CD4-positive, alpha-beta T cell treated with Interleukin-21 for 1 hour (primary cell): ENCODE measurements at places on chromosomes 1 and 21.

DNA sequence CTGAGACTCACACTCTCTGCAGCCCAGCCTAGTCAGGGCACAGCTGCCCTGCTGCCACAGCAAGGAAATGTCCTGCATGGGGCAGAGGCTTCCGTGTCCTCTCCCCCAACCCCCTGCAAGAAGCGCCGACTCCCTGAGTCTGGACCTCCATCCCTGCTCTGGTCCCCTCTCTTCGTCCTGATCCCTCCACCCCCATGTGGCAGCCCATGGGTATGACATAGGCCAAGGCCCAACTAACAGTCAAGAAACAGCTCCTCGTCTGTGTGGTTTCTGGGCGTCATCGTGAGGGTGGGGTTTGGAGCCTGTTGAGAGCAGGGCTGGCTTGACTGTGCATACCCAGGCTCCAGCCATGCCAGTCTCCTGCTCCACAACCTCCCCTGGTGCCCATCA, 19.5 kb downstream of the FAAH start:
- peak; percentile 53 for DNase-seq

DNA sequence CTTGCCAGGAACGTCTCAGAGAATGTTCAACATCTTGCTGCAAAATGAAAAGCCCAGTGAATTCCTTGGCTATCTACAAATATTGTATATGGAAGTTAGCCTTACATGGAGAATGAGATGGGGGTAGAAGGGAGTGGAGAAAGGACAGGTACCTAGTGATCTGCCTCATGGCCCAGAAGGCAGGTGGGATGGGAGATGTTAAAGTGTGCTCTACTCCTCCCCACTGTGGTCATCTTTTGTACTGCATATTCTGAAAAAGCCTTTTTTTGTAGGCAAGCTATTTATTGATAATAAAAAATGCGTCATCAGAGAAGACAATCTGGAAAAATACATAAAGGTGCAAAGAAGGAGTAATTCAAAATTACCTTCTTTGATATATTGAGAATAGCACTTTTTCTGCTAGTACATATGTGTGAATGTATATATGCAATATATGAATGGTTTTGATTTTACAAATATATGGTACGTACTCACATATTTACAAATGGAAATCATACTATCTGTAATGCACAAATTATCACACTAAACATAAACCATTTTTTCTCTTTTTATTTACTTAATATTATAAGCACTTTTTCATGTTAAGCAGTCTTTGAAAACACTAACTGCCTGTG, 19.1 kb upstream of the SLC5A9 start:
- DNase-seq: peak; percentile 7

- DNase-seq: no peak
These were observed 25.5 kb upstream of the GRHL3 start for GRCh38 chr1:24293392-24294227.

GRCh38 chr1:168691541-168691940, 37.5 kb downstream of the DPT start:
- DNase-seq: no peak

DNA sequence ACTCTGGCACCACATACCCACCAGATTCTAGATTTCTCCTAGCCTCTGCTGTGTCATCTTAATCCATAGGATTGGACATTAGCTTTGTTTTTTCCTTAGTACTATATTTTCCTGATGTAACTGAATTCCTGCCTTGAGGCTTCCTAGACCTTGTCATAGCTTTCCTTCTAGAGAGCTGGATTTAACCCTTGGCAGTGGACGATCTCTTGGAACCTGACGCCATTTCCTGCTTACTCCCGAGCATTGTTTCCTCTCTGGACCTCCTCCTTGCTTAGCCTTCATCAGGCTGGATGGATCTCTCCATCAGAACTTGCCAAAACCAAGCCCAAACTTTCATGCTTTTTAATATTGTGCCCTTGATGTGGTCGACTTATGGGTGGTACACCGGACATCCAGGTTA, 1.5 kb downstream of the APOBEC4 start:
- DNase-seq: no peak

DNA sequence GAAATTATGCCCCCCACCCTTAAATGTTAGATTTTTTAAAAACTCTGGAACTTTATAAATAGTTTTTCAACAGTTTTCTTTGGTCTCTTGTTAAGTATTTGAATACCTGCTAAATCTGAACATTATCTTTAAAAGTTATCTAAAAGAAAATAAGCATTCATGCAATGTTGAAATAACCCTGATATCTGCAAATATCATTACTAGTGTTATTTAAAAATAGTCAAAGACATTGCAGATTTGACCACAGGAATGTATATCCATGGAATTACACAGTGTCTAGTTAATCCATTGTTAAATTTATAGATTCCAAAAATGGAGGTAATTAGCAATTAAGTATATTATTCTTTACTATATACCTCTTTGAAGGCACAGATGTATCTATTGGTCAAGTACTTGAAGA, 42.0 kb downstream of the PRRX1 start:
- no peak for DNase-seq

DNA sequence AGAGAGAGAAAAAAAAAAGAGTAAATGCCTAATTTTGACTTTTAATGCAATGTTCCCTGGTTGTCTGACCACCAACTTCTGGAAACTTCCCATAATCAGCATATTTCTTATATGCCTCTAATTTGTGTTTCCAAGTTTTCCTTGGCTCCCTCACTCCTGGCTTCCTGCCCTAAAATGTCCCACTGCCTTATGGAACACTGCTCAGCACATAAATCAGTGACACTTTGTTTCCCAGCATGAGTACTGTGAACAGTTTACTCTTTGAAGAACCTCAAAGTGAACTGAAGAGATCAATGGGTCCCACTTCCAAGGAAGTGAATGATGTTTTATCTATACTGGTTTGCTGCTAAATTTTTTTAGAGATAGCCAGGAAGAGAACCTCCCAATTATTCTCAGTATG, 271.3 kb upstream of the PRMT6 start:
- DNase-seq: no peak

- DNase-seq: no peak
These were observed at the start of gene CASZ1 for GRCh38 chr1:10796029-10796944. Gene CASZ1 (minus strand): TSS chr1:10796646. CDS start chr1:10693889, 102,757 bp downstream.

GRCh38 chr1:115729756-115730155, 38.8 kb downstream of the CASQ2 start:
- no peak for DNase-seq

DNA sequence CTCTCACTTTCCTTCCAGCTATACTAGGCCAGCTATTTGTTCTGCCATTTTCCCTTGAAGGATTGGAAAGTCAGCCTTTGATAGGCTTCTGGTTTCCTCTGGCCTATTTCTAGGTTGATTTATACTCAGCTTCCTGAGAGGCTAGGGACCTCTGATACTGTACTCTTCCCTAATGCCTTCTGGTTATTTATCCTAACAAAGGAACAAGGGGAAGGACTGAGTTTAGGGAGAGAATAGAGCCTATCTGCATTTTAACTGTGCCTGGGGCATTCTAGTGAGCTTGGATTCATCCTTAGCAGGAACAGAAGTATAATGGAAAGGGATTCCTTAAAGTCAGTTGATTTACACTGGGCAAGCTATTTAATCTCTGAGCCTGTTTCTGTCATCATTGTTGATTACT, 11.8 kb upstream of the TMEM39B start:
- no peak for DNase-seq

GRCh38 chr1:202589190-202589930, 120.9 kb downstream of the SYT2 start:
- DNase-seq: no peak

- no peak for DNase-seq
These were observed 54.8 kb downstream of the EVA1C start for GRCh38 chr21:32467291-32467690.

DNA sequence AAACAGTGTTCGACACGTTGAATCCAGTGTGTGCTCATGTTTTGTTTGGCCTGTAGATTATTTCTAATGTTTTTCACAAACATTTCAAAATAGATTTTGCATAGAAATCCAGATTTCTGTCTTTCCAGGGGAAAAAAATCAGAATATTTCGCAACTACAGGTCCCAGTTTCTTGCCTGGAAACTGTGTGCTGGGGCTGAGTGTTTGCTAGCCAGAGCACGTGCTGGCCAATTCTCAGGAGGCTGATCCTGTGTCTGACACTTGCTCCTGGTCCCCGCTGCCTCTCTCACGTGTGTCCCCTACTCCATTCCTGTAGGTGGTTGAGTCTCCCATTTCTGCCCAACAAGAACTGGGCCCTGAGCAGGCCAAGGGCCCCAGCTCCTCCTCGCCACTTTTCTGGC, 2.4 kb downstream of the MAB21L3 start:
- no peak for DNase-seq

GRCh38 chr1:33577663-33578062, 105.2 kb downstream of the ZSCAN20 start:
- no peak for DNase-seq

- no peak for DNase-seq
These were observed 5.5 kb upstream of the LAPTM5 start for GRCh38 chr1:30762930-30763650.

DNA sequence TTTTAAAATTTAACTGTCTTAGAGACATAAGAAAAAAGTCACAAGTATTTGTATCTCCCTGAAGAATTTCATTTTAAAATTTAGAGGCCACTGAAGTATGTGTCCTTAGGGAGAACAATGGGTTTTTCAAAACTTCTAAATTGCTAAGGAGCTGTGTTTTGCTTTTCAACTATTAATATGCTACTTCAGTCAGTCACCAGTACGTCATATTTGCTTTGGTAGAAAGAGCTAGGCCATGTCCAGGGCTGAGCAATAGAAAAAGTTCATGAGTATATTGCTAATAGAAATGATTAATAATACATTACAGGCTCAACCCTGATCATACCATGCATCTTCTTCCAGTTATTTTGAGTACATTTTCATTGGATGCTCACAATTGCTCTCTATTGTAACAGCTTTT, 1.7 kb upstream of the SGIP1 start:
- no peak for DNase-seq

GRCh38 chr1:59359325-59359724, 62.4 kb downstream of the FGGY start:
- no peak for DNase-seq

- no peak for DNase-seq
These were observed 64.8 kb downstream of the NAV1 start for GRCh38 chr1:201603613-201604232.

DNA sequence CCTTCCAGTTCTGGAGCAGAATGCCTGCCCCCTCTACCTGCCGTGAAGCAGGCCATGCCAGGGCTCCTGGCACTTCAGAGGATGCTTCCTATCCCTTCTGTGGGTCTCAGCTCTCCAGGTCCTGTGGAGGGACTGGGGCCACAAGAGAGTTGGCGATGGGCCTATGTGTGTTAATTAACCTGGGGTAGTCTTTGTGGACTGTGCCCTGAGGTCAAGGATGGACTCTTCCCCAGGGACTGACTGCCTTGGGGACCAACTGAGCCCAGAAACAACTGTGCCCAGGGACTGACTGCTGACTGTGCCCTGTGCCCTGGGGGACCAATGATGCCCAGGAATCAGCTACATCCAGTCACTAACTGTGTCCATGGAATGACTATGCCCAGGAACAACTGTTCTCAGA, 37.5 kb upstream of the POU3F1 start:
- DNase-seq: no peak

DNA sequence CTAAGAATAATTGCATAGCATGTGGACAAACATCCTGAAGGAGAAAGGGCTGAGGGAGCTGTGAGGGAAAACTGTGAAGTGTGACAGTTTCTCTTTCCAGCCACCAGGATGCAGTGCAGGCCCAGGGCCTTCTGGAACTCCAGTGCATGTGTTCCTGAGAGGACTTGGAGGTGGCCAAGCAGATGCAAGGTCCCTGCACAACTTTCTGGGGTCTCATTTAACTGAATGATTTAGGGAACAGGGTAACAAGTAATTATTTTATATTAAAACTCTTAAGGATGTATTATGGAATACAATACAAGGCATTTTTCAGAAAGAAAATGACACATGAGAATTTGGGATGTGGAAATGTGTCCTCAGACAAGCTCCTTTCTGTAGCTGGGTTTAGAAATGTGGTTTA, 61.2 kb upstream of the MCOLN3 start:
- peak; percentile 50 for DNase-seq

GRCh38 chr1:227951624-227952373, 4.1 kb upstream of the WNT9A start:
- DNase-seq: no peak

- no peak for DNase-seq
These were observed 19.3 kb upstream of the SLC35A3 start for GRCh38 chr1:99950486-99950885.

- DNase-seq: no peak
These were observed 138.5 kb downstream of the ZZZ3 start for GRCh38 chr1:77543822-77544448.
